B cell (primary cell): ENCODE measurements at places on chromosomes 1 and 21. TPM values are rescaled to one million over a fixed set of nuclear protein-coding genes. Genes with fewer than 3 reads are reported as not detected.

Gene SLAMF6
- polyA plus RNA-seq = 50.5 and 79.6 TPM in 2 replicates

DNA sequence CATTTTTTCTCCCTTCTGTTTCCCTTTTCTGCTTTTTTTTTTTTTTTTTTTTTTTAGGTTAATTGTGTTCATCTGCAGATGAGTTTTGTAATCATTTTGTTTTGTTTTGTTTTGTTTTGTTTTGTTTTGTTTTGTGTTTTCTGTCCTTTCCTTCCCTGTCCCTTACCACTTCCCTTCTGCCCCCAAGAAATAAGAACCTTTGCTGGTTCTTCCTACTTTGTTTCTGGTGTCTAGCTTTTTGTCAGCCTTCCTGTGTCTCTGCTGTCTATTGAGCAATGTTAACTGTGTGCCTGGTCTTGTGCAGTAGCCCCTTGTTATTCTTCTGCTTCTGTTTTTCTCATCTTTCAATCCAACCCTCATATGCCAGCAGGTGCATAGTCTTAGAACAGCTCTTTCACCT is 46.0 kb downstream of the MPZL1 start:
- DNase-seq = no peak

Gene DYRK3
- polyA plus RNA-seq = 0.25 TPM in 1 of 2 replicates, not detected in the other

DNA sequence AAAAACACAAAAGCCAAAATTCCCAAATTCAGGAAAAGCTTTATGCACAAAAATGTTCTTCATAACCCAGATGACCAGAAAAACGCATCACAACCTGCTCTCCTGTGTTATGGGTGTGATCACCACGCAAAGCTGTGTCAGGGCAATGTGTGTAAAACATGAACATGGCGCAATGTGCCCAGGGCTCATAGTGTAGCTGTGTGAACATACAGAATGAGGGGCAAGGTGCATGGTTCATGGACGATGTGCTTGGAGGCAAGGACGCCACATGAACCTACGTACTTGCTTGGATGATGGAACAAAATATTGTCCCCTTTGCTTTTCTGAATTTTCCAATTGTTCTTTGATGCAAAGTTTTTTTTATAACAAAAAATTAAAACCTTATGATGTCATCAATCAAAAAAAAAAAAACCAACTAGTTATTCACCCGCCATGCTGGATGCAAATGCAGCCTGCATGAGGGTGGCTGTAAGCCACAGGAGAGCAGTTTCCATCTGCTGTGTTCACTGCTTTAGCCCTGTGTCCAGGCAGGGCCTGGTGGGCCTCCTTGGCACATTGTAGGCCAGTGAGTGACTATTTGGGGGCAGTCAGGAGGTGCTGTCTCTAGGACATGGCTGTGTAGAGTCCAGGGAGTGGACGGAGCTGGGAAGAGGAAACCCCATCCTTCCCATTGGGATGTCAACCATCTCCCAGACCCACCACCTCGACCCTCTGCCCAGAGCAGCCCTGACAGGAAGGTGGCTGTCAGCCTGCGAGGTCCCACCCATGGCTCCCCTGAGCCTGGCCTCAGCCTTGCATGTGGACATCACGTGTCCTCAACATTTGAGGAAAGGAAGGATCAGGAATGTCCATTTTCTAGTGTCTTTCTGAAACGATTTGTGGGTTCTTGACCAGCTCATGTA is 13.6 kb downstream of the KRTAP10-1 start:
- no peak for DNase-seq

- no peak for DNase-seq
Measured at GRCh38 chr1:18751425-18751824, 108.0 kb downstream of the TAS1R2 start.

Gene CYP4B1
- polyA plus RNA-seq = not detected in 2 replicates

Gene SIM2
- not detected in 2 replicates for polyA plus RNA-seq

DNA sequence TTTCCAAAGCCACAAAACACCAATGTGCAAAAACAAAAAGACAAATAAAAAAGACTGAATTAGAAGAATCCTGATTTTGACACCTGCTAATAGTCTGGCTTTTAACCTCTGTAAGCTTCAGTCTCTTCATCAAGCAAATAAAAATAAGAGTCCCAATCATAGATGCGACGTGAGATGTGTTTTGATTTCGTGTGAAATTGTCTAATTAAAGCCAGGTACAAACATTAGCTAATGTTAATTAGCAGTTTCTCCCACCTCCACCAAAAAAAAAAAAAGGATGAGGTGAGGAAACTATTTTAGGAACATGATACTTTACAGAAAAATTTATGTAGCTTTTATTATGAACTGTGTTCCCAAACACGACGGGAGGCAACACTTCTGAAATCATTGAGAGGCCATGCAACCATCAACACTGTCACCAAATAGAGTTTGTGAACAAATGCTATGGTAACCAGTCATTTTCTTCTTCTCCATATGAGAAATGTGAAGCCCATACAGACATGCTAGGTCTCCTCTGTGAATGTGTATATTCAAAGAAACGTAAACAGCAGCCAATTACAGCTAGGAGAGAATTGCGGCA is 6.7 kb upstream of the EVI5 start:
- DNase-seq = no peak

DNA sequence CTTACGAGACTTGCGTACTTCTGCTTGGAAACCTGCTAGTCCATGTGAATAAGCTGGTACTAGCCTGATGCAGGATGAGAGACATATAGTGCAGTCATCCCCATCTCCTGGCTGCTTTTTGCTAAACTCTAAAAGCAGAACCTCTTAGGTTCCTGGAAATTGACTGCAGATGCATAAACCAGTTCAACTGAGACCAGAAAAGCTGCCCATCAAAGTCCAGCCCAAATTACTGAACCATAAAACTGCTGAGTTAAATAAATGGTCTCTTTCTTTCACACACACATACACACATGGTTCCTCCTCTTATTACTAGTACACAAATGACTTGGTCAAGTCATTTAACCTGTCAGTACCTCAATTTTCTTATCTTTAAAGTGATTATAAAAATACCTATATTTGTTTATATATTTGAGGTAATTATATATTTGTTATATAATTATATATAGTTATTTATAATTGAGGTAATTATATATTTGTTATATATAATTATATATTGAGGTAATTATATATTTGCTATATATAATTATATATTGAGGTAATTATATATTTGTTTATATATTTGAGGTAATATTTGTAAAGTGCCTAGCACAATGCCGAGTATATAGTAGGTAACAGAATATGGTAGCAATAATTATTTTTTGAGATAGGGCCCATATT is 25.2 kb upstream of the RABGAP1L start:
- peak; percentile 70 for DNase-seq

DNA sequence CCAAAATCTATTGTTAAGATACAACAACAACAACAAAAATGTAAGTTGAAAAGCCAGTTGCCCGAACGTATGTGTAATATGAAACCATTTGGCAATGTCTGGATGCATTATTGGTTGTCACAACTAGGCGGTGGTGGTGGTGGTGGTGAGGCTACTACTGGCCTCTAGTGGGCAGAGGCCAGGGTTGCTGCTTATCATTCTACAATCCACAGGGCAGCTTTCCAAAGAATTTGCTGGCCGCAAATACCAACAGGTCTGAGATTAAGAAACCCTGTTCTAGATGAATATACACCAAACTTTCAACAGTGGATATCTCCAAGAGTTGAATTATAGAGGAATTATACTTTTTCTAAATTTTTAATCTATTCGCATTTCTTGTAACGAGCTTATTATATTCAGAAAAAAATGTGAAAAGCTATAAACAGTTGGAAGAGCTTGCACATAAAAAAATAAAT is 26.8 kb upstream of the ZNF697 start:
- peak; percentile 36 for DNase-seq

GRCh38 chr1:14413819-14414490 is 184.5 kb upstream of the KAZN start:
- no peak for DNase-seq

DNA sequence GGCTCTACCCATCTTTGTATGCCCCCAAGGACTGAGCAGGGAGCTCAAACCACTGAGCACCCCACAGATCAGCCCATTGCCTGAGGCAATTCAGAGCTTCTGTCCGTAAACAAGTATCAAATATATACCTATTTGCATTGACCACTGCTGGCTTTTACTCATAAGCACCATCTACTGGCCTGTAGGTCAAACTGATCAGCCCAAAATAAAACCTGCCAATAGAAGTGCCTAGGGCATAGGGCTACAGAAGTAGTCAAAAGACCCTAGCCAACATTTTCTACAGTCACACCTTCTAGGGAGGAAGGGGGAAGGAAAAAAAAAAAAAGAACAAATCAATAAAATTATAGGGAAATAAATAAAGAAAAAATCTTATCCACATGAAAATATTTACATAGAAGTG is 5.3 kb upstream of the LCE3D start:
- no peak for DNase-seq

DNA sequence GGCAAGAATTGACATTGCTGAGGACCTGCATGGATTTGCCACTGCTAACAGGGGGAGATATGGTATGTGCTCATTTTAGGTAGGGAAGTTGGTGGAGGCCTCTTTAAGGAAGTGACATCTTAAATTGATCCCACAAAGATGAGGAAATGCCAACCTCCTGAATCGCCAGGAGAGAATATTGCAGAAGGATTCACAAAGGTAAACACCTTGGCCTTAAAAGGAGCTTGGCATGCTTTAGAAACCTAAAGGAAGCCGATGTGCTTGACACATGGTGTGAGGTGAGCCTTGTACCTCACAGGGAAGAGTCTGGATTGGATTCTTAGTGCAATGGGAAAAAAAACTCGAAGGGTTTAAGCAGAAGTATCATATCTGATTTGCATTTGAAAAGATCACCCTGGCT is 470.5 kb upstream of the DAB1 start:
- no peak for DNase-seq

DNA sequence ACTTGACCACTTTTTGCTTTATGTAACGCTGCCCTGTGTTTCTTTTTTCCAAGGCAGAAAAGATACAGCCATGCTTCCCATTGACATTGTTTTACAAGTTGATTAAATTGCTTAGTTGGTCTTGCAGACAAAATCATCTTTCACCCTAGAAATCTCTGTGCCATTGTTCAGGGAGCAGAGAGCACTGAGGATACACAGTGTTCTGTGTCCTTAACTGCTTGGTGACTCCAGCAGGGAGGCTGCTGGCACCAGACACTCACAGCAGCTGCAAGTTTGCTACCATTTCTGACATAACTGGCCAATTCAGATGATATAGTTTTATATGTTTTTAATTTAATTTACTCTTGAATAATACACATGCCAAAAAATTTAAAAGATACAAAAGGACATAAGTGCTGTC is 118.7 kb downstream of the RGS2 start:
- no peak for DNase-seq

DNA sequence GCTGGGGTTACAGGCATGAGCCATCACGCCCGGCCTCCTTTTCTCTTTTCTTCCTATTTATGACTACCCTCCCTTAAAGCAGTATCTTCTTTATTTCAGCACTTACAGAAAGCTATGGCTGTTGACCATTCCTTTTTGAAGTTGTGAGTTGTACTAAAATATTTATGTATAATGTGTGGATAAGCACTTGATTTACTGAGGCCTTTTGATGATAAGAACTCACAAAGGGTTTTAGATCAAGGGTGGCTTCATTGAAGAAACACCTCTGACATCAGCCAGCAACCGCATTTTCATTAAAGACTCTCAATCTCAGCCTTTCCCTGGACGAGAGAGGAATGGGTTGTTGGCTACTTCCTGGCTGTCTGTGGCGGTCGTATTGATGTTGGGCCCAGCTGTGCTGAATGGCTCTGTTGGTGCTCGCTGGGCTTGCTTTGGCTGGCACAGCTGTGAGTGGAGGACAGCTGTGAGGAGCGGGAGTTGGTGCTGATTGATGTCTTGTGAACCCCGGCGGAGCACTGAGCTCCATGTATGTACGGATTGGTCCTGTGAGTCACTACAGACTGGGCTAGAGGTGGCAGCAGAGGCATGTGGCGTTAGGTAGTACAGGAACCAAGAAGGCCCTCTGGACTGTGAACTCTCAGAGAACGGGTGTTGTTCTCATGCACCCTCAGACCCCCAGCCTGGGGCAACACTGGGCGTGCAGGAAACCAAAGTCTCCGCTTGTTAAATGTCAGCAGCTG is 208.8 kb downstream of the KIF26B start:
- no peak for DNase-seq

DNA sequence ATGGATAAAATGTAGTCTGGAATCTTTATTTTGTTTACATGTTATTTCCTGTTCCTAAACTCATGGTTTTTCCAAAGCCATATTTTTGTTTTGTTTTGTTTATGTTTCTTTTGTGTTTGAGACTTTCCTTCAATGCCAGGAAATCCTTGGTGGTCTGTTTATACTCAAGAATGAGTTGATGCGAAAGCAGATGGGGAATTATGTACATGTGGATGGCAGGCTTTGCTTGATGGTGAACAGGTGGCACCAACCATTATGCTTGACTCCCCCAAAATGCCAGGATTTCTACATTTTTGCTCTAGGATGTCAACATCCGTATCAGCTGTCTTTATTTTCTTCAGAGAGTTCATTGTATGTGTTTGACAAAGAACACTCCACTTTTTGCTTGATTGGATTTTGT is 448.5 kb downstream of the PRDM2 start:
- no peak for DNase-seq

Gene CLCA4
- polyA plus RNA-seq = not detected in 2 replicates
